HuH-7.5 (cell line): ENCODE measurements at places on chromosomes 16 and 17.

DNA sequence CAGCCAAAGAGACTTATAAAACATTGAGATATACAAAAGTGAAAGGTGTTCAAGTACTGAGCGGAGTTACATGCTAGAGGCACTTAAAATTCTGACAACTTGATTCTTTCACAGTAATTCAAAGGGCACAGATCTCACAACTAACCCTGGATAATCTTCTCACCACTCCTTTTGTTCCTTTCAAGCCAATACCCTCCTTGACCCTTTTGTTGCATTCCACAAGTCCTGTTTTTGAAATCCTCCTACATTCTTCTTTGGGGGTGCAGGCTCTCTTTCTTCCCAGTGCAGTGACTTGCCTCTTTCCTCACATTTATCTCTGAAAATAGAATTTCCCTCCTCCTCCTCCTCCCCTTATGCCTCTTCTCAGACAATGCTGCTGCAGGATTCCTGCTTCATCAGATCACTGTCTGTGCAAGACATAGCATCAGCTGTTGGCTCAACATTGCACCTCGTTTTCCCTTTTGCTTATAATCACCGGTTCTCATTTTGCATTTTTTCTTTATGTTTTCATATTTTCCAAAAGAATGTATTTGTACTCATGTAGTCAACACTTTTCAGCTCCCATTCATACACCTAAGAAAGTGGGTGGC is 199.3 kb downstream of the CDH8 start:
- DNase-seq = no peak

- no peak for DNase-seq
Measured at GRCh38 chr17:185445-186138, 4.1 kb upstream of the DOC2B start.

DNA sequence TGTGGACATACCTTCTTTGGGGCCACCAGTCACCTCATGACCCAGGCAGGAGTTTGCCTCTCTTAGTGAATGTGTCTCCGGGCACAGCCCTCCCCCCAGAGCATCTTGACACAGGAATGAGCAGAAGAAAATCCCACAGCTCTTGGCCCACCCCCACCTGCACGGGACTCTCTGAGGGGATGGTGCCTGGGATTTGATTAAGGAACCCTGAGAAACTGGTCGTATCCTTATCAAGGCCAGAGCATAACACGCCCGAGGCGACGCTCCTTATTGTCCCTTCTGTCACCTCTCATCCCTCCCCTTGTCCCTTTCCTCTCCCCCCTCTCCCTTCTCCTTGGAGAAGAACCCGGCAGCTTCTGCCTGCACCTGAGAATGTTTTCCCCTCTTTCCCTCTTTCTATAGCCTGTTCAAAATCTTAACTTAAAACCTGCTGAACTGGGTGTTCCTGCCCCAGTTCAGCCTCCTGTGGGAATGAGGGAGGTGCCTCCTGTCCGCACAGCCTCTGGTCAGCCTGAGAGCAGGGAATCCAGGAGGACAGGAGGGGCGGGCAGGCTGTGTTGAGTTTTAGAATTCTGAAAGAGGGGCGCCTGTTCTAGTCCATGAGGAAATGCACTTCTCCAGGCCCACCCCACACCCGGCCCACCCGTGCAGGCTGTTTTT is 140.7 kb upstream of the PLCG2 start:
- DNase-seq = no peak

GRCh38 chr17:75856062-75856756 is 1.1 kb upstream of the WBP2 start:
- DNase-seq = no peak

GRCh38 chr17:41695954-41696757 is 7.5 kb downstream of the EIF1 start:
- no peak for DNase-seq

- no peak for DNase-seq
Measured at GRCh38 chr17:79845601-79845949, 6.3 kb upstream of the CBX4 start.

DNA sequence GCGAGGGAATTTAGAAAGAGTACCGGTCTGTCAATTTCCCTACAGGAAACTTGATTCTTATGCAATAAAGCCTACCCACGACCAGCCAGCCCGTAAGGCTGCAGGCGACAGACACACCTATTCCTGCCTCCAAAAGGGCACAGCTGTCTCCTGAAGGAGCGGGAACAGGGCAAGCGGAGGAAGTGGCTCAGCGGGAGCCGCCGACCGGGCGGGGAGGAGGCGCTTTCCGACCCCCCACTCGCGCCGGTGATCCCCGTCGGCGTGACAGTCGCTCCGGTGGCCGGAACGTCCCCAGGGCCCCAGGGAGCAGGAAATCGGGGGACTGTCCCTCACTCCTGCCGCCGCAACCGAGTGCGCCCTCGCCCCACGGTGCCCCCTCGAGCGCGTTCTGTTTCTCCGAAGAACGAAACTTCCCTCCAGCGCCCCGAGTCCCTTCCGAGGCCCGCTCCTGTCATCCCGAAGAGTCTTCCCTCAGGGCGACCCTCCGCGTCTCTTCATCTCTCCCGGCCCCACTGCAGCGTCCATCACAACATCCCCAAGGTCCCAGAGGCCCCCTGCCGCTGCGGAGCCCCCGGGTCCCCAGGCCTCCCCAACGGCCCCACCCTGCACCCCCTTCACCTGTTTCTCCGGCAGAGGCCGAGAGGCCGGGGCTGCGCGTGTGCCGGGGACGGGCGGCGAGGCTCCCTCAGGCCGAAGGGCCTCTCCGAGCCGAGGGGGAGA is 421 bp downstream of the STAT3 start:
- DNase-seq = no peak

GRCh38 chr17:79614248-79614647 is 3.4 kb upstream of the RBFOX3 start:
- DNase-seq = no peak

DNA sequence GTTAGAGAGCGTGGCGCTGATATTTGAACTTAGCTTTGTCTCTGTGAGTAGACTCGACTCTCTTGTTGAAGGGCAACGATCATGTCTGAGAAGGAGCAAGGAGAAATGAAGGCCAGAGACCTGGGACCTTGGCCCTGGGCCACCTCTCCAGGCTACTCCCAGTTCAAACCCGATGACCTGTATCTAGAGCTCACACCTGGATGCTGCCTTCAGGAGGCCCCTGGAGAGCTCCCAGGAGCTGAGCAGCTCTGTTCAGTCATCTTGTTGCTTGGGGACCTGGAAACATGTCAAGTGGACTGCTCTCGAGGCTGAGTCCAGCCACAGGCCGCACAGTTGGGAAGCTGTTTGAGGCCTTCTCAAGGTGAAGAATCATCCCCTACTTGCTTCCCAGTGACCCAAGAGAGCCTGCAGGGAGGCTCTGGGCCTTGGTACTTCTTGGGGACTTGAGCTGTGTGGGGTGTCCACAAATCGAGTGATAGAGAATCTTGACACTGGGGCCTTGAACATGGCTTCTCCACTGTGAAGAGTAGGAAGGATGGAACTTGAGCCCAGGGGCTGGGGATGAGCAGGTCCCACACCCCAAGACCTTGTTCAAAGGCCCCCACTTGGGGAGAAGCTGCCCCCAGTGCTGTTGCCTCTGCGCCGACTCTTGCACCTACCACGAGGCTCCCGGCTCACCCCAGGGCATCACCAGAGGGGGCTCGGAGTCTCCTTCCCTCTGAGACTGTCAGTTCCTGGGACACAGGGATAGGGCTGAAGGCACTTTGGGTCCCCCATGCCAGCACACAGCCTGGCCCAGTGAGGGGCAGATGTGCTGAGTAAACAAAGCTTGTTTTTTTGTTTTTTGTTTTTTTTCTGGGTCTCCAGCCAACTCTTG is 112.1 kb downstream of the IRX5 start:
- DNase-seq = no peak

DNA sequence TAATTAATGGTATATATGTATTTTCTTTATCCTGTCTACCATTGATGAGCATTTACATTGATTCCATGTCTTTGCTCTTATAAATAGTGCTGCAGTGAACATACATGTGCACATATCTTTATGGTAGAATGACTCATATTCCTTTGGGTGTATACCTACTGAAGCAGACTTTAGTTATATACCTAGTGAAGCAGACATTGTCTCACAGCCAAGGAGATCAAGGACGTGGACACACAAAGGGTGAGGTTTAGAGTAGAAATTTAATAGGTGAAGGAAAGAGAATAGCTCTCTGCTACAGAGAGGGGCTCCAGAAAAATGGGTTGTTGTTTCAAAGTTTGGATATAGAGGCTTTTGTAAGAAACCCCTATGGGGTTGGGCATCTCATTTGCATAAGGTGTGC is 700.3 kb downstream of the CDH11 start:
- DNase-seq = no peak

DNA sequence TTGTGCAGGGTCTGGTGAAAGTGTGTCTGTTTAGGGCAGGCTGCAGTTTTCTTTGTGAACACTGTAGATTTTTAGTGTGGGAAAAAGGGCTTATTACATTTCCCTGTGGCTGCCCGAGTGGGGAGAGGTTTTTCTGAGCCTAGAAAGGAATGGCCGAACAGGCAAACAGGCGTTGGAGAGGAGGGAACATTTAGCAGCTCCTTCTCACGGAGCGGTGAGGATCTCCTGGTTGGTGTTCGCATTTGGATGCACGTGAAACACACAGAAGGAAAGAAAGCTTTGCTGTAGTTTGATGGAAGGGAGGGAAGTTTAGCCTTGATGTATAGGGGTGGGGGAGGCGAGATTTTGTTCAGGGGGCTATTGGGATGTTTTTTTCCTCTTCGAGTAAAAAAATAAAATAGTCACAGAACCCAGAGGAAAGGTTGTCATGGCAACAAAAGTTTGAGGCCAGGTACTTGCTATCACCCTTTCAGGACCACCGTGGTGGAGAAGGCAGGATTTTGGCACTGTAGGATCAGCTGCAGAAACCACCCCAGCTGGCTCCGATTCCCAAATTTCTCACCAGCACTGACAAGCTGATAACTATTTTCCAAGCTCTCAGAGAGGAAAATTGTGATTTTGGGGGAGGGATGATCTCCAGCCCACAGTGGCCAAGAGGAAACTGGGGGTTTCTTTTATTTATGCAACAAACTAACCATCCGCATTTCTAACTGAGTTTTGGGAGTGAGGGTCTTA is 3.5 kb downstream of the GSG1L start:
- DNase-seq = no peak

GRCh38 chr17:64773836-64774761 is 112.0 kb upstream of the SMURF2 start:
- peak; percentile 78 for DNase-seq

GRCh38 chr16:54489225-54490111 is 202.9 kb upstream of the IRX3 start:
- no peak for DNase-seq

DNA sequence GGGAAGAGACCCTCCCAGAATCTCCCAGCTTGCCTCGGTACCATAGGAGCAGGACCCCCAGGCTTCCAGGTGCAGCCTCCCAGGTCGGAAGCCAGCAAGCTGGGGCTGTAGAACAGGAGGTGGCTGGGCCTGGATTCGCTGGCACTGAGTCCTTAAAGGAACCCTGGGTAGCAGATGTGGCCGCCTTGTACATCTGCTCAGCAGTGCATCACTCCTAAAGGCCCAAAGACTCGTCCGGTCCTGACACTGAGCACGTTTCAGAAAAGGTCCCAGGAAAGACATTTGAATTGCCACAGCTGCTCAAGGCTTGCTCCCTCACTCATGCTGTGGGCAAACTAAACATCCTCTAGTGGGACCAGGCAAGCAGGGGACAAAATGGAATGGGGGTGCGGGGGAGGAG is 172.8 kb downstream of the RAB11FIP4 start:
- no peak for DNase-seq

DNA sequence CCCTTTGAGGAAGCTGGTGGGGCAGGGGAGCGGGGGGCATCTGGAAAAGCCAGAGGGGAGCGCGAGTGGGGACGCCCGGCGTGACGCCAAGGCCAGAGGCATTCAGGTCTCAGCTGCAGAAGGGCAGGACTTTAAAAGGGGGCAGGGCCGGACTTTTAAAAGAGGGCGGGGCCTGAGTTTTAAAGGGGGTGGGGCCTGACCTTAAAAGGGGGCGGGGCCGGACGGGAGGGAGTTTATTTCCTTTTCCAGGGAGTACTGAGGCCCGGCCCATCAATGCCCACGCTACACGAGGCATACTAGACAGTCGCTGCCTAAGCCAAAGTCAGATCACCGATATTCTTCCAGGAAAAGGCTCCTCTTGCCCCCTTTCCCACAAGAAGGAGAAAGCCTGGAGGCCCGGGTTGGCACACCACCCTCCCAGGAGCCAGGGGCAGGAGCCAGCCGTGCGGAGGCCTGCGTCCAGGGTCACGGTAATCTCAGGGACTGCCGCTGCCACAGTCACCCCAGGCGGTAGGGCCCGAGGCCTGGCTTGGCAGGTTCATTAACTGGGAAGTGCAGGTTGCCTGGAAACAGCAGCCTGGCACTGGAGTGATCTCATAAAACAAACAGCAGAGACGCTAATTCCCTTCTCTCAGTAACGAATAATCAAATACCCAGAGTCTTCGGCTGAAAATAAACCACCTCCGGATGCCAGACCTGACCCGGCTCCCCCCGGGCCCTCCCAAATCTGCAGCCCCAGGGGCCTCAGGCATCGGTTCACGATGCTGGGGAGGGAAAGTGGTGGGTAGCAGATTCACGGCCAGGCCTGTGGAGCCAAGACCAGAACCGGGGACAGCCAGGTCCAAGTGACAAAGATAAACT is 90.7 kb downstream of the TIMM22 start:
- peak; percentile 40 for DNase-seq

DNA sequence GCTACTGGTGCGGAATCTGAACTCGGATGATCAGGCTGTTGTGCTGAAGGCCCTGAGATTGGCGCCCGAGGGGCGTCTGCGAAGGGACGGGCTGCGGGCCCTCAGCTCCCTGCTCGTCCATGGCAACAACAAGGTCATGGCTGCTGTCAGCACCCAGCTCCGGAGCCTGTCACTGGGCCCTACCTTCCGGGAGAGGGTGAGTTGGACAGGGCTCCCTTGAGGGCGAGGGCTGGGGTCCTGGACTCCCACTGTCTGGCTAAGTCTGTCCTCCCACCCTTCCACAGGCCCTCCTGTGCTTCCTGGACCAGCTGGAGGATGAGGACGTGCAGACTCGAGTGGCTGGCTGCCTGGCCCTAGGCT is 16.7 kb upstream of the CTCF start:
- DNase-seq = no peak

DNA sequence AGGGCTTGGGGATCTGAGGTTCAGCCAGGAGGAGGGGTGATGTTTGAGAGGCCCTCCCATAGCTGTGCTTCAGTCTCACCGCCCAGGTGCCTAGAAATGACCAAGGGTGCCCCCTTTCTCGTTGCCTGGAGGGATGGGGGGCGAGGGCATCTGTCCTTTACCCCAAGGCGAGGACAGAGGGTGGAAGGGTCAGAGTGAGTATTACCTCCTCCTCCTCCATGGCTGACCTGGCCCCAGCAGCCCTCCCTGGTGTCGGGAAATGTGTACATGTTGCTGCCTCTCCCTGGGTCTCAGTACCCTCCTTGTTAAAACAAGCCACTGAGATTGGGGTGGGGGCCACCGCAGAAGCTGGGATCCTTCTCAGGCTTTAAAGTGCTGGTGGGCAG is 2.4 kb downstream of the NECAB2 start:
- no peak for DNase-seq
